ENCODE measurements at places on chromosomes 6 and 20. TPM values are rescaled to one million over a fixed set of nuclear protein-coding genes. Genes with fewer than 3 reads are reported as not detected.

SLC17A3 gene
- total RNA-seq: not detected

- H3K4me3 ChIP-seq: no peak overlapping the region
- no peaks in the 10 kb centered on the region for H3K36me3 ChIP-seq
- H3K4me1 ChIP-seq: peaks cover 6% of the 10 kb centered on the region
- H3K27ac ChIP-seq: no peak overlapping the region
- no peaks in the 10 kb centered on the region for H3K27me3 ChIP-seq
- no peak for DNase-seq
Observed at GRCh38 chr6:162705736-162706135, 21.8 kb downstream of the PRKN start.

DNA sequence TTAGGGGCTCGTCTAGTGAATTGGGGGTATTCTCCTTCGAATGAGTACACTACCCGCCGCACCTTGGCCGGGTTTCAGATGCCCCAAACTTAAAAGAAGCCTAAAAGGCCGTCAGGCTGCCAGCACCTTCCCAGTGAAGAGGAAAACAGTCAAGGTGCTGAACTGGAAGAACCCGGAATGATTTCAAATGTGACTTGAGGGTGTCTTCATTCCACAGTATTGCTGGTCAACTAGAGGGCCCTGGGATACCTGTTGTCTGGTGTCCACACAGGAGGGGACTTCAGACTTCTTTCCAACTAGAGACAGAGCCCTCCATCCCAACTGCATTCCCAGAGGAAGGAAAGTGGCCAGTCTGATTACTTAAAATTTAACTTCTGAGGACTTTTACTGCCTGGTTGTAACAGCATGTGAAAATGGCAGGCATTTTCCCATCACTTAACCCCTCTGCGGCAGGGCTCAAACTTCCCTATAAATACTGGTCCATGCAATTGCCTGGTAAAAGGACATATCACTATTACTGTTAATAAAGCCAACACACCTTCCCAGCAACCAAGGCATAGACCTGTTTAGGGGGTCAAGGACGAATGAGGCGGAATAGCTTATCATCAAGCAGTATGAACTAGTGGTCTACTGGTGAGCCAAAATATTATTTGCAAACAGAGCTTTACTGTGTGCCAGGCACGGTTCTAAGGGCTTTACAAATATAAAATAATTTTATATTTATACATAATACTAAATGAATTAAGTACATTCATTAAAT, 651 bp upstream of the SAMHD1 start:
- H3K36me3 ChIP-seq: no peaks in the 10 kb centered on the region
- peaks cover 43% of the 10 kb centered on the region for H3K27me3 ChIP-seq
- H3K4me1 ChIP-seq: no peaks in the 10 kb centered on the region
- DNase-seq: no peak
- peak overlapping the region; percentile 79 for H3K4me3 ChIP-seq
- H3K27ac ChIP-seq: no peak overlapping the region

DNA sequence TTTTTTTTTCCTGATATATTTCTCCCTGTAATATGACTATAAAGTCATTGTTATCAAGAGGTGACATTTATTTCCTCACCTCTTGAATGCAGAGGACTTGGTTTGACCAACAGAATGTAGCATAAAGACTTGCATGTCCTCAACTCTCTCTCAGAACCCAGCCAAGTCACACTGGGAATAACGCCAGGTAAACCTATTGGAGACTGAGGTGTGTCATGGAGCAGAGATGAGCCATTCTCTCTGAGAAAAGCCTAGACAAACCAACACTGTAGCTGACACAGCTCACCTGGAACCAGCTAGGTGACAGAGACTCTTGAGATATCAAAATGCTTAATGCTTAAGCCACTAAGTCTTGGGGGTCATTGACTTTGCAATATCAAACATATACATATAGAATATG, 533.6 kb downstream of the HAO1 start:
- H3K4me1 ChIP-seq: no peaks in the 10 kb centered on the region
- no peak overlapping the region for H3K4me3 ChIP-seq
- no peak overlapping the region for H3K27ac ChIP-seq

UNC5CL gene
- total RNA-seq: 3.6 TPM

DNA sequence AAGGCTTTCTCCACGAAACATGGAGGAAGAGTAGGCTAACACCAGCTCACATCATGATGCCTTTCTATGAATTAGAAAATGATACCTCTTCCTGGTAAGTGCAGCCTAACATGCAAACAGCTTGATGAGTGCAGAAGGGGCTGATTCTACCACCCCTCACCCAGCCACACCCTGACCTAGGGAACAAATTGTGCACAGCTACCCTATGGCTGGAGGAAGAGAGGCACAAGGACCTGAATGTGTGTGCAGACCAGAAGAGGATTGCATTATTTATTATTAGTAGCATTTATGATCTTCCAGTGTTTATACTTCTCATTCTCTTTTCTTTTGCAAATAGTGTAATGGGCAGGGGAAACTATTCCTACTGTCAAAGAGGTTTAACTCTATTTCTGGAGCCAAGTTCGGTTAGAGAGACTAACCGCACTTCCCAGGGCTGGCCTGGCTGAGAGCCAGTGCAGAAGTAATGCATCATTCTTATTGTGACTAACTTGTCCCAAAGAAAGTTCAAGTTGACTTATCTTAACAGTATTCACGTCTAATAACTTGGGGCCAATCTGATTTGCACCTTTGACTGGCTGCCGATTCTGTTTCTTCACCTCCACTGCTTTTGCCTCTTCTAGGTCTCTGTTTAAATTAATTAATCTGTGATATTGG, 237.5 kb downstream of the CD83 start:
- H3K4me3 ChIP-seq: no peak overlapping the region
- no peak for DNase-seq
- H3K27ac ChIP-seq: no peak overlapping the region
- peaks cover 5% of the 10 kb centered on the region for H3K4me1 ChIP-seq
- H3K27me3 ChIP-seq: no peaks in the 10 kb centered on the region
- no peaks in the 10 kb centered on the region for H3K36me3 ChIP-seq

STAU1 gene
- 95.4 TPM for total RNA-seq

BACH2 gene
- total RNA-seq: 14.9 TPM

DNA sequence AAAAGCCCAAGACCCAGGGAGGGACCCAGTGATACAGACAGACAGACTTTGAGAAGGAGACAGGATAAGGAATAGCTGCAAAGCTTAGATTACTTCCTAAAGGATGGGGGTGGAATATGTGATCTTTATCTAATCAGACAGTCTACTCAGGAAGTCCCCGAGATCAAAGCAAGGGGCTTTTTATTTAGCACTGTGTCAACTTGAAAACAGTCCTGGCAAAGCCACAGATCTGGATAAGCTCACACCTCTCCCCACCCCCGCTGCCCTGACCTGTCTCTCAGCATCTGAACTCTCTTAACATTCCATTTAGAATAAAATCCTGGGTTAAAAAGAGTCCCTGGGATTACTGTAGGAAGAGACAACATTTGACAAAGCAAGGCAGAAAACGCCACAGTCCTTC, 101.5 kb downstream of the ISM1 start:
- peak overlapping the region; percentile 54 for H3K4me3 ChIP-seq
- peaks cover 20% of the 10 kb centered on the region for H3K4me1 ChIP-seq
- H3K27ac ChIP-seq: no peak overlapping the region
- no peaks in the 10 kb centered on the region for H3K36me3 ChIP-seq

- H3K27me3 ChIP-seq: no peaks in the 10 kb centered on the region
- no peak overlapping the region for H3K27ac ChIP-seq
- H3K4me3 ChIP-seq: no peak overlapping the region
- no peak for DNase-seq
Observed at GRCh38 chr20:62918147-62918546, 8.2 kb downstream of the DIDO1 start.

DNA sequence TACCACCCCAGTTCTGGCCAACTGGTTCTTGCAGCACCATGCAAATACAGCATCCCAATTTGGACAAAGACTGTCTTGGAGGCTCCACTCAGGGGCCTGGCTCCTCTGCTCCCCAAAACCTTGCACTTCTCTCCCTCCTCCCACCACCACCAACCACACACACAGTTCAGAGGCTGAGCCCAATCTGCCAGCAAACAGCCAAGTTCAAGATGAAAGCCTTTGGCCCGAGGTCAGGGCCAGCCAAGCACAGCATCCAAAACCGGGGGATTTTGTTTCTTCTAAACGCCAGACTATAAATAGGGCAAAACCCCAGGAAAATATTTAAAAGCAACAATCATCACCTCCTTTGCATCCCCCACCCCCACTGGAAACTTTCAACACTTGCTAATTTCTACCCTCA, 5.7 kb downstream of the KCNK5 start:
- DNase-seq: peak; percentile 32
- H3K36me3 ChIP-seq: peaks cover 5% of the 10 kb centered on the region
- H3K4me3 ChIP-seq: no peak overlapping the region
- H3K4me1 ChIP-seq: peaks cover 18% of the 10 kb centered on the region

- H3K27me3 ChIP-seq: no peaks in the 10 kb centered on the region
- H3K36me3 ChIP-seq: no peaks in the 10 kb centered on the region
- peaks cover 9% of the 10 kb centered on the region for H3K4me1 ChIP-seq
- H3K4me3 ChIP-seq: peak overlapping the region; percentile 100
- peak overlapping the region; percentile 69 for H3K27ac ChIP-seq
- DNase-seq: peak; percentile 88
Observed at GRCh38 chr6:15247500-15248450, 1.9 kb downstream of the JARID2 start.

DNA sequence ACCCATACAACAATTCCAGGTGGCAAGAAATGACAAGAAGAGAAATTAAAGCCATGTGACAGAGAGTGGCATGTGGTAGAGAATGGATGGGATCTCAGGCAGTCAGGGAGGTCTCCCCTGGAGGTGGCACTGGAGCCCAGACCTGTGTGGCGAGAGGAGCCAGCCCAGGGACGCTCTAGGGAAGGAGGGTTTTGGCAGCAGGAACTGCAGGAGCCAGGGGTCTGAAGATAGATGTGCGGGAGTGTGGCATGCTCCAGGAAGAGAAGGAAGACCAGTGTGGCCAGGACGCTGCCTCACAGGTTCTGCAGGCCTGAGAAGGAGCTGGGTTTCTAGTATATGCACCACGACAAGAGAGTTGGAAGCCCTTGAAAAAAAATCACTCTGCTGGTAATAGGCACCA, 45.1 kb downstream of the SPATA2 start:
- no peaks in the 10 kb centered on the region for H3K27me3 ChIP-seq
- no peak overlapping the region for H3K27ac ChIP-seq
- DNase-seq: no peak

BYSL gene
- total RNA-seq: 29.4 TPM

DNA sequence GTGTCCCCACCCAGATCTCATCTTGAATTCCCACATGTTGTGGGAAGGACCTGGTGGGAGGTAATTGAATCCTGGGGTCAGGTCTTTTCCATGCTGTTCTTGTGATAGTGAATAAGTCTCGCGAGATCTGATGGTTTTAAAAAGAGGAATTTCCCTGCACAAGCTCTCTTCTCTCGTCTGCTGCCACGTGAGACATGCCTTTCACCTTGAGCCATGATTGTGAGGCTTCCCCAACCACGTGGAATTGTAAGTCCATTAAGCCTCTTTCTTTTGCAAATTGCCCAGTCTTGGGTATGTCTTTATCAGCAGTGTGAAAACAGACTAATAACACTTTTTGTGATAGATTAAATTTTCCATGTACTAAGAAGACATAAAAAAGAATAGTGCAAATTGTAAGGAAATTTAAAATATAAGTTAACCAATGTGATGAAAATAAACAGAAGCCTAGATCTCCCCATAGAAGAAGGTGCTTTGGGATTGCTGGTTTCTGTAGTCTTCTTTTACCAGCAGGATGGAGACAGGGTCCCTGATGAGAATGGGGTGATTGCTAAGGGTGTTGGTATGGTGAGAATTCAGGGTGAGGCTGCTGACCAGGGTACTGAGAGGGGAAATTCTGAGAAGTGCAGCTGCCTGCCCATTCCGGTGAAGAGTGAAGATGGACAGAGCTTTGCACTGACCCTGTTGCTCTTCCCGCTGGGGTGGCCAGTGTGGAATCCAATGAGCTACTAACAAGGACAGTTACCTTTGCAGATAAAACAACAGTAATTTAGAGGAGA, 50.7 kb downstream of the BMP2 start:
- peaks cover 7% of the 10 kb centered on the region for H3K4me1 ChIP-seq
- H3K4me3 ChIP-seq: no peak overlapping the region
- no peak overlapping the region for H3K27ac ChIP-seq
- DNase-seq: peak; percentile 77

DNA sequence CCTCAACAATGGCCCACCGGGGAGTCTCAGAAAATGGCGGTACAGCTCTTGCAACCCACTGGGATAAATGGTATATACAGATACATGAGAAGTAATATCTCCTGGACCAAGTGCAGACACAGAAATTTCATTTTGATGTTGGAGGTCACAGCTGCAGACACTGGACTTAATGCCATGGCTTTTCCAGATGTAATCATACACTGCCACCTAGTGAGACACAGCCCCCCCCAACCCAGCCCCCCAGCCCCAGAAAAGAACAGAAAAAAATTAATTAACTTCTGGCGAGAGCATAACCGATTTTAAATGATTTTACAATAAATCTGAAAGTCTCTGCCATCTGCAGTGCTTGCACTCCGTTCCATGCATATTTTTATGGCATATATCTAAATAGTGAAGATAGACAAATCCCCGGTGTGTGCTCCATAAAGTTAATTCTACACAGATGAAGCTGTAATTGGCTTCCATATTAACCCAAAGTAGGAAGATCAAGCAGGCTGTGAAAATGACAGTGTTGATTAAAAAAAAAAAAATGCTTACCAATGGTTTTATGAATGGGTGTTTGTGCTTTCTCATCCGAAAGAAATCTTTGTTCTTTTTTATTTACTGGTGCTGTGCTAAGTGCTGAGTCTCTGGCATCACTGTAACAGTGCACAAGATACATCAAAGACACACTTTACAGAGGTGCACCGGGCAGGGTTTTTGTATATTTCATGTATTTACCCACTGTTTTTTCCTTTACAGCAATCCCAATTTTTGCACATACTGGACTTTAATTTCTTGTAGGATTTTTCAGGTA, 804.1 kb downstream of the TFAP2A start:
- H3K27ac ChIP-seq: no peak overlapping the region
- H3K27me3 ChIP-seq: peaks cover 11% of the 10 kb centered on the region
- H3K4me1 ChIP-seq: no peaks in the 10 kb centered on the region

GRCh38 chr6:150560004-150560883, 39.4 kb upstream of the PLEKHG1 start:
- no peaks in the 10 kb centered on the region for H3K4me1 ChIP-seq
- H3K4me3 ChIP-seq: no peak overlapping the region
- H3K27me3 ChIP-seq: no peaks in the 10 kb centered on the region

- DNase-seq: no peak
- H3K4me3 ChIP-seq: no peak overlapping the region
Observed at GRCh38 chr6:39753725-39754045, 28.5 kb upstream of the KIF6 start.

- no peaks in the 10 kb centered on the region for H3K27me3 ChIP-seq
- no peak overlapping the region for H3K27ac ChIP-seq
- H3K36me3 ChIP-seq: no peaks in the 10 kb centered on the region
Observed at GRCh38 chr6:163815796-163816195, 401.3 kb downstream of the QKI start.

DNA sequence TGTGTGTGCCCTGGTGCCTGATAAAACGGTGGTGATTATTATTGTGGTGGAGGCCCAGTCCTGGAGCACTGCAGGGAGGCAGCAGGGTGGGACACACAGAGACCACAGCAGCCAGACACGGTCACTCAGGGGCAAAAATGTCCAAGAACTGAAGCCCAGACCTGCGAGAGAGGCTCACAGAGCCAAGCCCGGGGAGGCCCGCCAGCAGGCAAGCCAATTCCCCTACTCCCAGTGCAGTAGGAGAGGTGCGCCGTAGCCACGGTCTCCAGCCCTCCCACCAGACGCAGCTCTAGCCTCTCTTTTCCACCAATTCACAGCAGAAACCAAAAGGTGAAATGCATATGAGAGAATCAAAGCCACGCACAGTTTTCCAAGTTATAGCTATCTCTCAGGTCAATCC, 179.4 kb upstream of the TAB2 start:
- no peak overlapping the region for H3K4me3 ChIP-seq
- no peaks in the 10 kb centered on the region for H3K36me3 ChIP-seq
- no peaks in the 10 kb centered on the region for H3K4me1 ChIP-seq
- DNase-seq: no peak

PAK5 gene
- total RNA-seq: 0.42 TPM

All from endodermal cell (in vitro differentiated cells).